Hepatocyte (in vitro differentiated cells): ENCODE measurements at places on chromosomes 2 and 18. TPM values are rescaled to one million over a fixed set of nuclear protein-coding genes. Genes with fewer than 3 reads are reported as not detected.
A peak's percentile ranks its signal among the peaks of the same experiment; 100 is the strongest.

Gene ZNF514
- 11.8 and 14.6 TPM in 2 replicates for total RNA-seq

Gene QPCT
- total RNA-seq: 2.0 TPM in 1 of 2 replicates, not detected in the other

Gene SKOR2
- not detected in 2 replicates for total RNA-seq

GRCh38 chr2:46784278-46784677 lies 131.3 kb downstream of the MCFD2 start:
- no peak for DNase-seq

DNA sequence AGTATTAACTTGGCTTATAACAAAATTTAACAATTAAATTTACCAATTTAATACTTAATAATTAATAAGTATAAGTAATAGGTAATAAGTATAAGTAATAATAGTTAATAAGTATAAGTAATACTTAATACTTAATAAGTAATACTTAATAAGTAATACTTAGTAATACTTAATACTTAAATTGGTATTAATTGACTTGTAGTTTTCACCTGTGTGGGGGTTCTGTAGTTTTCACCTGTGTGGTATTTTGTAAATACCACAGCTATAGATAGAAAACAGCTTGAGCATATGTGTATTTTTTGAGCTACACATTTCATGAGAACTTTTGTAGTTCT lies 55.4 kb downstream of the MAPRE2 start:
- DNase-seq: no peak

GRCh38 chr2:11242542-11243174 lies 87.4 kb downstream of the SLC66A3 start:
- DNase-seq: no peak

- DNase-seq: no peak
Measured at GRCh38 chr2:74877376-74877775, 43.4 kb downstream of the HK2 start.

- DNase-seq: no peak
Measured at GRCh38 chr18:54860941-54861340, 32.7 kb downstream of the RAB27B start.

- no peak for DNase-seq
Measured at GRCh38 chr18:73431620-73432019, 563.8 kb upstream of the NETO1 start.

- no peak for DNase-seq
Measured at GRCh38 chr2:181371195-181371594, 86.0 kb upstream of the ITGA4 start.

DNA sequence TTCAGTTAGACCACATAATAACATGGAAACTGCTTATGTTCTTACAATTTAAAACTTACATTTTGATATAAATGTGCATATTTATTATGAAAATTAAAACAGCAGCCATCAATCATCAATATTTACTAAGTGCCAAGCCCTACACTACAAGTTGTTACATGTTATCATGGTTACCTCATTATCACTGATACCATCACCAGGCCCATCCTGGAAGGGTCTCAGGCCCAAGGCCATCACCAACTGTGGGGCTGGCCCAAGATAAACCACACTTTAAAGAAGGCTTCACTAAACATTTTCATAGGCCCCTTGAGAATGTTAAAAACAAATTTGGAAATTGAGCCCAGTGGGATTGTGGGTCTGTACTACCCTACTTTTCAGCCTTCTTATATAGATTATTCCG lies 6.4 kb downstream of the ITSN2 start:
- DNase-seq: no peak

- DNase-seq: peak; percentile 56
Measured at GRCh38 chr2:69779258-69780001, 37.5 kb downstream of the ANXA4 start.

DNA sequence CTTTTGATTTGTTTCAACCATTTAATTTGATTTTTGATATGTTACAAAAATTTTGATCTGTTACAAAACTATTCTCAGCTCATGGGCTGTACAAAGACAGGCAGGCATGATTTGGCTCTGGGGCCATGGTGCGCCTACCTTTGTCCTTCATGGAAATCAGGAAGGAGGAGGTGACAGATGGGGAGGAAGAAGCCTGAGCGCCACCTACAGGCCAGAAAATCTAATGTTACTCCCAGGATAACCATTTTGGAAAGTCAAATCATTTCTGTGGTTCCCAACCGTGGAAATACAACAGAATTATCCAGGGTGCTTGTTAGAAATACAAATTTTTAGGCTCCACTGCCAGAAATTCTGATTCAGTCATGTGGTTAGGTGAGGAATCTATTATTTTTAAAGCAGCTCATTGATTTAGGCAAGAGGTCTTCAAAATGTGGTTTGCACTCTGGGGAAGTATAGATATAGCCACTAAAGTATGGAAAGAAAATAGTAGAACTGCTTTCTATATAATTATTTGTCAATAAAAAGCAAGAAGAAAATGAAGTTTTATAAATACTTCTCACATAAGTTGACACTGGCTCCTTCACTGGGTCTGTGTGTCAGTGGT lies 93.9 kb downstream of the EVA1A start:
- DNase-seq: peak; percentile 34

DNA sequence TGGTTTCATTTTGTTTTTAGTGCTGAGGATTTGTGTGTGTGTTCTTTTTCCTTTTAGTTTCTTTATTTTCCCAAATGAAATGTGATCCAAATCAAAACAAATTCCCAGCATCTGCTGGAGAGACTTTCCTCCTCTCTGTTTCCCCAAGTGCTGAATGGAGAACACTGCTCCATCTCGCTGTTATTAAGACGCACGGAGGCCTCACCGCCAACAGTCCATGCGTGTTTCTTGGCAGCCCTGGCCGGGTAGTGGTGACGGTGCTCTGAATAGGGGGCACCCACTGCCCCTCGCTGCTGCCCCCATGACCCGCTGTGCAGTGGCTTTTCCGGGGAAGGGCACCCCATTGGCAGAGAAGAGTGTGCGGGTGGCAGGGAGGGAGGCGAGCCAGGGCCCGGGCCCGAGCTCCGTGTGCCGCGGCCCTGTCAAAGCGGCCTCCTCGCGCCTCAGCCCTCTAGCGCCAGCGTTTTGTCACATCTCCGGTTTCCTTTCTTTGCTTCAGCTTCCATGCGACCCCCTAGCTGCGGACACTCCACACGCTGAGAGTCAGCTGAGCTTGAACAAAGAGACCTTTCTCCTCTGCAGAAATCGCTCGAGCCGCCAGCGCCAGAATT lies 473.7 kb upstream of the SALL3 start:
- peak; percentile 23 for DNase-seq

- no peak for DNase-seq
Measured at GRCh38 chr2:64718250-64718885, 64.7 kb upstream of the SERTAD2 start.

- no peak for DNase-seq
Measured at GRCh38 chr2:207073801-207074678, 91.7 kb downstream of the KLF7 start.

DNA sequence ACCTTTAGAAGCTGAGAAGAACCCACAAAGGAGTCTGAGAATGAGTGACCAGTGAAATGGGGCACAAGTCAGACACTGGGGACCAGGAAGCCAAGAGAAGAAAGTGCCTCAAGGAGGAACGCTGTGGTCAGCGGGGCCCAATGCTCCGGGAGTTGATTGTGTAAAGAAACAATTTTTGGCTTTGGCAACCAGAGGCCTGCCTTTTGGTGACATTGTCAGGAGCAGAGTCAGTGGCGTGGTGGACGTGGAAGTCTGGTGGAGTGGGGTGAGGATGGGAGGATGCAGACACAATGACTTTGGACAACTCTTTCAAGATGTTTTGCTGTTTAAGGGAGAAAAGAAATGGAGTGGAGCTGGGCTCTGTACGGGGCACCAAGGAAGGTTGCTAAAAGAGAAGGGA lies 100.2 kb upstream of the SEC11C start:
- no peak for DNase-seq

DNA sequence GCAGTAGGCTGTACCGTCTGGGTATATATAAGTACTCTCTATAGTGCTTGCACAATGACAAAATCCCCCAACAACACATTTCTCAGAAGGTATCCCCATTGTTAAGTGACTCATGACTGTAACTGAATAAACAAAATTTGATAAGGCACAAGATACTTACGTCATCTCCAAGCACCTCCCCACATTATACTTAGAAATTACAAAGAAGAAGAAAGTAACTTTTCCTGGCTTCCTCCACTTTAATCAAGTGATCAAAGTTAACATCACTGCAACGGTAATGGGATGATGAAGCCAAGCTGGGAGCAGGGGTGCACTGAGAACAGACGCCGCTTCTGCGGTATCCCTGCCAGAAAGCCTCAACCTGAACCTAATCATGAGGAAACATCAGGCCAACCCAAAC lies 9.7 kb downstream of the TNS1 start:
- DNase-seq: no peak

GRCh38 chr2:113838744-113839444 lies 51.0 kb upstream of the ACTR3 start:
- DNase-seq: no peak

GRCh38 chr2:172921532-172922236 lies 154.0 kb upstream of the MAP3K20 start:
- peak; percentile 54 for DNase-seq

GRCh38 chr18:63158012-63158631 lies 161.4 kb downstream of the BCL2 start:
- DNase-seq: no peak

- DNase-seq: no peak
Measured at GRCh38 chr2:218839888-218840287, 8.3 kb upstream of the PRKAG3 start.
